ENCODE measurements at places on chromosomes 4 and X.

GRCh38 chr4:19659101-19659500, 592.6 kb upstream of the SLIT2 start:
- DNase-seq = no peak

DNA sequence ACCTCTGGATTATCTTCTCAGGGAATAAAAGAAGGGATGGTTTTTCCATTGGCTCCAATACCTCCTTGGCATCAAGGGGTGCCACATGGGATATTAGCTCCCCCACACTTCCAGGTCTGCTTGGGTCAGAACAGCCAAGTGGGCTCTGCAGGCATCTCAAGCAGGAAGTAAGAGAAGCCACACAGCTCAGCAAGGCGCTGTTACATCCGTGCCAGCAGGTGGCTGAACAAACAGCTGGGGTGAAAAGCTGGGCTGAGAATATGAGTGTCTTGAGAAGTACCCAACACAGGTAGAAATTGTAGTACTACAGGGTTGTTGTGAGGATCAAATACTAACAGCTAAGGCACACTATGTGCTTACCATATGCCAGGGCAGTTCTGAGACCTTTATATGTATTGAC, 76.7 kb upstream of the TMEM150C start:
- no peak for DNase-seq

DNA sequence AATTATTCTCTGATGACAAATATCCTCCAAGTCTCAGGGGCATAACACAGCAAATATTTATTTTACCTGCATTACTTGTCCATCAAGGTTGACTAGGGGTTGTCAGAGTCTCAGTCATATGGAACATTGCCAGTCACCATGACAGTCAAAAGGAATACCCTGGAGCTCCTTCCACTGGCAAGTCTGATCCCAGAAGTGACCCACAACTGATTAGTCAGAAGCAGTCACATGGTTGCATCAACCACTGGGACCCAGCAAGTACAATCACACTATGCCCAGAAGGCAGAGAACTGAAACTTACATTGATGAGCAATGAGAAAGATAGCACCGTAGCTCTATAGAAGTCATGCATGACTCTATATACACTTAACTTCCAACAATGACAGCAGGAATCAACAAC, 41.9 kb upstream of the SOD3 start:
- no peak for DNase-seq

- no peak for DNase-seq
These were observed 69.8 kb upstream of the BMP2K start for GRCh38 chr4:78706302-78706701.

- no peak for DNase-seq
These were observed 20.3 kb upstream of the DYNLT3 start for GRCh38 chrX:37867536-37868153.

DNA sequence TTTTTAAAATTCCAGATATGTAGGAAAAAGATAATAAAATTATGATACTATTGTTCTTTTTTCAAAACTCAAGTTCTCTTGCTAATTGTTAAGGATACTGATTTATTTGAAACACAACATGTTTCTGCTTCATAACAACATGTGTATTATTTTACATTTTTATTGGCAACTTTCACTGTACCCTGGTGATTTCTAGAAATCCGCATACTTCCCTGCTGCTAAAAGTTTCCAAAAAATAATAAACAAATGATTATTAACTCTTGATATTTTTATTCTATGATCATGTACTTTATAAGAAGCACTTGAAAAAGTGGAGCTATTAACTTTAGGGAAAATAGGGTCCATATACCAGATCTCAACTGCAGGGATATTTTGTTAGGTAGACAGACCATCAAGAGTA, 71.2 kb upstream of the HCCS start:
- no peak for DNase-seq

GRCh38 chr4:133161570-133162295, 12.6 kb downstream of the PCDH10 start:
- DNase-seq = no peak

- DNase-seq = no peak
These were observed 5.1 kb downstream of the TENM3 start for GRCh38 chr4:182248295-182248694.

- no peak for DNase-seq
These were observed 168.8 kb upstream of the HS3ST1 start for GRCh38 chr4:11597506-11597905.

GRCh38 chrX:39063037-39063436, 261.8 kb downstream of the MID1IP1 start:
- no peak for DNase-seq

- no peak for DNase-seq
These were observed 1.9 kb downstream of the PHOX2B start for GRCh38 chr4:41746440-41747229.

- no peak for DNase-seq
These were observed 390.6 kb upstream of the ATOH1 start for GRCh38 chr4:93437991-93438390.

GRCh38 chr4:143246977-143247376, 62.3 kb downstream of the USP38 start:
- no peak for DNase-seq

- DNase-seq = no peak
These were observed 379.5 kb downstream of the ZIC3 start for GRCh38 chrX:137945470-137945869.

GRCh38 chrX:127943571-127943970, 108.6 kb downstream of the ACTRT1 start:
- no peak for DNase-seq

GRCh38 chrX:153593811-153594500, 5.0 kb downstream of the CCNQ start:
- DNase-seq = no peak

DNA sequence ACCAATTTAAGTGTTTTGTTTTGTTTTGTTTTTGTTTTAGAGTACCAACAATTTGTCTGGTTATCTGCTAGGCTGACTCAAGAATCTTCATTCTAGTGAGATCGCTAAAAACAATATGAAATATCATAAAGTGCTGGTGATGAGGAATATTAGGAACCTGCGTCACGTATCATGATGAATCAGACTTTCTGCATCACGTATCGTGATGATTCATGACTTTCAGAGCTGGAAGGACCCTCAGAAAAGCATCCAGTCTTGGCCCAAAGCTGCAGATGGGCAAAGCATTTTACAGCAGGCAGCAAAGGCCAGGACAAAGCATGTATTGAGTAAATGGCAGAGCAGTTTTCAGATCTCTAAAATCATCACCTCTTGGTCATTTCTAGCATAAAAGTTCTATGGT, 278.0 kb upstream of the BOD1L1 start:
- DNase-seq = no peak

DNA sequence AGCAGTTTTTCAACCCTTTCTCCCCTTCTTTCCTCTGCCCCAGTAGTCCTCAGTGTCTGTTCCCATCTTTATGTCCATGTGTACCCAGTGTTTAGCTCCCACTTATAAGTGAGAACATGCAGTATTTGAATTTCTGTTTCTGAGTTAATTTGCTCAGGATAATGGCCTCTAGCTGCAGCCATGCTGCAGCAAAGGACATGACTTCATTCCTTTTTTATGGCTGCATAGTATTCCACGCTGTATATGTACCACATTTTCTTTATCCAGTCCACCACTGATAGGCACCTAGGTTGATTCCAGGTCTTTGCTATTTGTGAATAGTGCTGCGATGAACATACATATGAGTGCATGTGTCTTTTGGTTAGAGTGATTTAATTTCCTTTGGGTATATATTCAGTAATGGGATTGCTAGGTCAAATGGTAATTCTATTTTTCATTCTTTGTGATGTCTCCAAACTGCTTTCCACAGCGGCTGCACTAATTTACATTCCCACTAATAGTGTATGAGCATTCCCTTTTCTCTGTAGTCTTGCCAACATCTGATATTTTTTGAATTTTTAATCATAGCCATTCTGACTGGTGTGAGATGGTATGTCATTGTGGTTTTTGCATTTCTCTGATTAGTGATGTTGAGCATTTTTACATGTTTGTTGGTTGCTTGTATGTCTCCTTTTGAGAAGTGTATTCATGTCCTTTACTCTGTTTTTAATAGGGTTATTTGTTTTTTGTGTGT, 54.6 kb upstream of the ANK2 start:
- DNase-seq = no peak

DNA sequence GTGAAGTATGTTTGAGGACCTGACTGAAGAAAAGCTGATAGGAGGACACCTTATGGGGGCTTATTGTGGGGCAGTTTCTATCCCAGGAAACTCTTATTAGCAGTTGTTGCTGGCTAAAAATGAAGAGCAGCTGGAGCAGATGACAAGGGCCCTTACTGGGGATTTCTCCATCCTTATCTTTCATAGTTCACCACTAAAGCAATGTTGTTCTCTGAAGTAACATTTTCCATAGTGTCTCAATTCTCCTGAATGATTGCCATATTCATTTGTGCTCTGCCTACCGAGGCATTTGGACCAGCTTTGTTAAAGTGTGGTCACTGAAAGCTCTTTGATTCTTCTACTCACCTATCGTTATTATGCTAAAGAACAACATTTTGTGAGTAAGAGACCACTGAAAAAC, 7.7 kb downstream of the ENOX2 start:
- DNase-seq = no peak

DNA sequence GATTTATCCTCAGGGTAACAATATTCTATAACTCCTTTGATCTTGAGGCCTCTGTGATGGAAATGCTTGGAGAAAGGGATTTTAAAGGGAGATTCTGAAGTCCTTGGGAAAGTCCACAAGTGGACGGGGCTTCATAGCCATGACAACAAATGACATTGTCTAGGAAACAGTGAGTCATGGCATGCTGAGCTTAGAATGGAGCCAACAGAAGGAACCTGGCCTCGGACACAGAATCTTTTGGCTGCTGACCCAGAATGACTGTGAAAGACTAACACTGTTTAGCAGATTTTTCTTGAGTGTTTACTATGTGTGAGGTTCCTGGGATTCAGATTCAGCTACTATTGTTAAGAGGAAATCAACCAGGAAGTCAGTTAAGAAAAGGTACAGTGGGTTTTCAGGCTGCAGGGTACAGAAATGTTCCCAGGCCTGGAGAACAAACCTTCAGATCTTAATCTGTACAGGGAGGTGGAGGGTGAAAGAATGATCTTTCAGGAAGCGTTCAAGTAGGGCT, 18.1 kb upstream of the CXCL2 start:
- no peak for DNase-seq

- DNase-seq = no peak
These were observed 18.0 kb downstream of the HPSE start for GRCh38 chr4:83316459-83317165.

DNA sequence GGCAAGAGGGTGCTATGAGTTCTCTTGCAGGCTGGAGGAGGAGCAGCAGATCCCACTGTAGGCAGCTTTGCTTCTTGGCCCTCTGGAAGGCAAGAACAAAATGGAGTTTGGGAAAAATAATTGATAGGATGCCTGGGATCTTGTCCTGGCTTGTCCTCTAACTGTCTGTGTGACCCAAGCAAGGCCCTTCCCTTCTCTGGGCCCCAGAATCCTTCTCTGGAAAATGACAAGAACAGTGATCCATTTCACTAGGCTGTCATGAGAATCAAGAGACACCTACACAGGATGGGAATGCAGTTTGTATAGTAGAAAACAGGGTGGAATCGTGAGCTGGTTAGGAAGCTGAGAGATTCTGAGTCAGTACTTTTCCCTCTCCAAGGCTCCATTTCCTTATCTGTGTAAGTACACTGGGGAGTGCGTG, 133.3 kb downstream of the PJA1 start:
- no peak for DNase-seq

DNA sequence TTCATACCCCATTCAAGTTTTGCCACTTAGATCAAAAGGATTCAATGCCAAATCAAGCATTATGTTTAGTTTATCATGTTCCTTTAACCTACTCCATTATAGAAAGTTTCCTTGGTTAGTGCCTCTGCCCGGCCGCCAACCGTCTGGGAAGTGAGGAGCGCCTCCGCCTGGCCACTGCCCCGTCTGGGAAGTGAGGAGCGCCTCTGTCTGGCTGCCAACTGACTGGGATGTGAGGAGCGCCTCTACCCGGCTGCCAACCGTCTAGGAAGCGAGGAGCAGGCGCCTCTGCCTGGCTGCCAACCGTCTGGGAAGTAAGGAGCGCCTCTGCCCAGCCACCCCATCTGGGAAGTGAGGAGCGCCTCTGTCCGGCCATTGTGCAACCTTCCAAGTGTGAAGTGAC, 36.3 kb upstream of the PDGFRA start:
- no peak for DNase-seq

DNA sequence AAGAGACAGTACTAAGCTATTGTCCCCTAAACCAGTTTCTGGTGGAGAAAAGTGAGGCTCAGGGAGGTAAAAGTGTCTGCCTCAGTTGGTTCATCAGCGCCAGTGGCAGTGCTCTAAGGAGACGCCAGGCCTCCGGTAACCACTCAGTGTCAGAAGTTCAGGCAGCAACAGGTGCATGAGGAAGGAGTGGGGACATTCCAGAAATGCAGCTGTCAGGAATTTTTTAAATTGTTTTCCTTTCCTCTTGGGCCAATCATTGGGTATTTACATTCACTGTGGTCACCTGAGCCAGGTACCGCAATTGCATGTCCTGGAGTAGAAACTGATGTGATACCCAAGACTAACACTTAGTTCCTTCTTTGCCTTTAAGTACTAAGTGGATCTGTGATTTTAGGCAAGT, 40.2 kb upstream of the HS3ST1 start:
- no peak for DNase-seq

DNA sequence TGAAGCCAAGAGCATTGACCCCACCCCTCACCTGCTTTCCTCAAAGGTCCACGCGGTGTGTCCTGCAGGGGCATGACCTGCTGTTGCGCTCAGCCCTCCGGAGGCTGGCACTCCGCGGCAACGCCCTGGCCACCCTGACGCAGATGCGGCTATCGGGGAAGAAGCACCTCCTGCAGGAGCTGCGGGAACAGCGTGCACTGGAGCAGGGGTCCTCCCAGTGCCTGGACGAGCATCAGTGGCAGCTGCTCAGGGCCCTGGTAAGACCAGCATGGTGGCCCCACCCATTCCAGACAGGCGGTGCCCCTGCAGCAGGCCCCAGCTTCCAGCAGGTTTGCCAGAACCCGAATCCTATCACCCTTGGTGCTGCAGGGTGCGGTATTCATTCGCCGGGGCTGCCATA, 86.0 kb downstream of the EVC start:
- no peak for DNase-seq

DNA sequence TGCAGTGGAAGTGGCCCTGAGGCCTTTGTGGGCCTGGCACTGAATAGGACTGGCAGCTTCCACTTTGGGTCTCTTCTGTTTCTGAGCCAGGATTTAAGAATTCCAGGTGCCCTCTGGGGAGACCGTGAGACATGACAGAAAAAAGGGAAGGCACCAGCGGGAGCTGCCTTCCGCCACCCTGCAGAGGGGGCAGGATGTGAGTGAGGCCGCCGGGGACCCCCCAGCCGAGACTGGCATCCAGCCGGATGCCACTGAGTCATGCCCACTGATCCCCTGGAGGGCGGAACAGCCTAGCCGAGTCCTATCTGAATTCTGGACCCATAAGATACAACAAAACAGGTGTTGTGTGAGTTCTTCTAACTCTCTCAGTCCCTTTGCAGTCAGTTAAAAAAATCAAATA, 41.3 kb downstream of the C4orf50 start:
- DNase-seq = no peak

GRCh38 chr4:67546971-67547370, 1.7 kb upstream of the CENPC start:
- DNase-seq = no peak

DNA sequence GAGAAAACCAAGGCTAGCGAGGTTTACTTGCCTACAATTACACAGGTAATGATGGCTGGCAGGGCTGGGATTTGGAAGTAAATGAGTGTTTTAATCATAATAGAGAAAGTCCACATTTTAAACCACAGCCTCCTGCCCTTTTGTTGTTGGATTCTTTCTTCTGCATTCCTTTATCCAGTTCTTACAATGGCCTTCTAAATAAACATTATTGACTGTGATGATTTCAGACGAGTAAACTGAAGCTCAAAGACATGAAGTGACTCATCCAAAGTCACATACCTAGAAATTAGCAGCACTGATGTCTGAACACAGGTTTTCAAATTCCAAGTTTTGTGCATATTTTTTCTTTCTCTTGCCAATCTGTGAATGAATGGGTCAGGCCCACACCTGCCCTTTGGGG, 51.2 kb upstream of the C1QTNF7 start:
- no peak for DNase-seq

Data from stimulated activated CD4-positive, alpha-beta T cell treated with anti-CD3 and anti-CD28 coated beads, Interleukin-4, amount 100 ng/mL, for 24 hours (primary cell).